NCI-H1417 treated with DMSO at 0.1 percent for 48 hours (cell line): ENCODE measurements at places on chromosomes 6 and 20.

DNA sequence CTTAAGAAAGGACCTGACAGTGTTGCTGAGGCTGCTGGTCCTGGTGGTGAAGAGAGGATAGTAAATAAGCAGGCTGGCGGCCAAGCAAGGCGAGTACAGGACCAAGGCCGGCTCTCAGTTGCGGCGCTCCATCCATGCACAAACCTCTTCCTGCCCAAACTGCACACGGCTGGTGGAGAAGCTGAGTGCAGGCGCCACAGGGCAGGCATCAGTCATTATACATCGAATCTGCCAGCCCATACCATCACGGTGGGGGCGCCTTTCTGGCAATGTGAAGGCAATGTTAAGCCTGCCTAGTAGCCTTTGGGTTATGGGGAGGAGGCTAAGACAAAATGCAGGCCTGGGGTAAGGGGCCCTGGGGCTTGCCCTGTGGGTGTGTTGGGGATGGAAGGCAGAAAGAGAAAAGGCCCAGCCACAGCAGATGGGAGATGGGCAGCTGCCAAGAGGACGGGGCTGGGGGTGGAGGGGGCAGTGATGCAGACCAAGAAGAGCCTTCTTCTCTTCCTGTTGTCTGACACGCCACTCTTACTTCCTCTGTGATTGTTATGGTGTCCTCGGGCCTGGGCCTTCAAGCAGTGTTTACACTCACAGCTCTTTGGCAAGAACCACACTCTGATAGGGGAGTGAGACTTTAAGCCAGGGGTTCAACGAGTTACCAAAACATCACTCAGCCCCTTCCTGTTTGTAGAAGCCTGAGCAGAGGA lies 20.3 kb upstream of the KCNK16 start:
- no peak for DNase-seq

GRCh38 chr6:2460216-2460745 lies 214.9 kb upstream of the GMDS start:
- DNase-seq: no peak

DNA sequence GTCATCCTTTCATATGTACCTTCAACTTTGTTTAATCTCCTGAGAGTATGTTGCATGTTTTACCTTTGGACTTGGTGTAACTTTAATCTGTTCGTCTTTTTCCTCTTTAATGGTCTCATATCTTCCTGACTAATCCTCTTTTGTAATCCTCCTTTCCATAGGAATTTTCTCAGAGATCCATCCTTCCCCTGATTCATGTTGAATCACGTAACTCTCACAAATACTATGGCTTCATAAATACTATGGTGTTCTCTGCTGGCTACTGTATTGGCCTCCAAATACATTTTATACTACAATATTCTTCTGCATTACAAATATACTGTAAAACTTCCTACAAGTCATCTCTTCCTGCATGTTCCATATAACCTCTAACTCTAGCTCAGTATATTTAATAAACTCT lies 317.7 kb upstream of the ADGRB3 start:
- no peak for DNase-seq

DNA sequence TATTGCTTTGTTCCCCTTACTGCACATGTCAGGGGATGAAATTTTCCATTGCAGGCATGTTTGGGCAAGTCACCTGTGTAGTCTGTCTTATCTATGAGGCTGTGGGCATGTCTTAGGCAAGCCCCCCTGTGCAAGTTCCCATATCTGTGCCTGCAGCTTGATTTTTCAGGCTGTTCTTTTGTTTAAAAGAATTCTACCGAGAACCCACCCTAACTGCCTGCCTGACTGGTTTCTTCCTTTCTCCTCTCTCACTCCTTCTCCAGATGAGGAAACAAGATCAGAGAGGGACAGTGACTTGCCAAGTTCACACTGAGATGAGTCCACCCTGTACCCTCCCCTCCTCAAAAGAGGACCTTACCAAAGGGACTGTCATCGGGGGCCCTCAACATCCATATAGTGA lies 11.0 kb downstream of the TREML2 start:
- DNase-seq: no peak

- no peak for DNase-seq
These were observed 153.0 kb downstream of the BCAS1 start for GRCh38 chr20:53917145-53918019.

- no peak for DNase-seq
These were observed 676.6 kb upstream of the EPHA7 start for GRCh38 chr6:94095961-94096360.

DNA sequence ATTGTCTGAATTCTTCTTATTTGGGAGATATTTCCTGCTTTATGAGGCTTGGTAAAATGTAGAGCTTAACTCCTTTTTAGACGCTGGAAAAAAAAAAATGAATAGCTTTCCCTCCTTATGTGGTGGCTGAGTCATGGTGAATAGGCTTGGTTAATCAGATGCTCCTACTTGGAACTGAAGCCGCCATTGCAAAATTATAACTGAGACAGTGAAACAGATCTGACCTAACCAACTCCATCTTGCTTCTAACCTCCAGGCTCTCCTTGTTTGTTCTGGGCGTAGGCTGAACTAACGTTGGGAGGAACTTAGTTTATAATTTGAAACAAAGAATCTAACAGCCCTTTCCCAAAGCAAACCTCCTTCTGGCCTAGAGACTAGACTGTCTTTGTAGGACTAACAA lies 43.2 kb upstream of the PLCB4 start:
- DNase-seq: no peak

GRCh38 chr6:52336919-52337561 lies 24.9 kb upstream of the PAQR8 start:
- no peak for DNase-seq

DNA sequence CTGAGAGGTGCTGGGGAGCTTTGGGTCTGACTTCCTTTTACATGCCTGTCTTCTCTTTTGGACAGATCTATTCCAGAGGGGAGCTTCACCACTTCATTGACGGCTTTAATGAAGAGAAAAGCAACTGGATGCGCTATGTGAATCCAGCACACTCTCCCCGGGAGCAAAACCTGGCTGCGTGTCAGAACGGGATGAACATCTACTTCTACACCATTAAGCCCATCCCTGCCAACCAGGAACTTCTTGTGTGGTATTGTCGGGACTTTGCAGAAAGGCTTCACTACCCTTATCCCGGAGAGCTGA lies 13.1 kb downstream of the PRDM1 start:
- DNase-seq: no peak

- no peak for DNase-seq
These were observed at the start of gene PRSS35 for GRCh38 chr6:83511901-83512681. TSS of gene PRSS35 (plus strand) at chr6:83512534. CDS start at chr6:83523442, 10,908 bp downstream.
